Fibroblast of the aortic adventitia (primary cell): ENCODE measurements at places on chromosomes 7 and 10. TPM values are rescaled to one million over a fixed set of nuclear protein-coding genes. Genes with fewer than 3 reads are reported as not detected.

RPEL1 gene
- under 0.01 and 0.82 TPM in 2 replicates for total RNA-seq

CRYGN gene
- total RNA-seq: 0.09 and 0.16 TPM in 2 replicates

CELF2 gene
- total RNA-seq: 21.9 and 42.8 TPM in 2 replicates

ADCY1 gene
- total RNA-seq: 0.25 and 0.72 TPM in 2 replicates

RPP38 gene
- total RNA-seq: 10.7 and 11.4 TPM in 2 replicates

SCIN gene
- total RNA-seq: 0.25 and 2.3 TPM in 2 replicates

AOAH gene
- total RNA-seq: 0.74 TPM in 1 of 2 replicates, not detected in the other

DNA sequence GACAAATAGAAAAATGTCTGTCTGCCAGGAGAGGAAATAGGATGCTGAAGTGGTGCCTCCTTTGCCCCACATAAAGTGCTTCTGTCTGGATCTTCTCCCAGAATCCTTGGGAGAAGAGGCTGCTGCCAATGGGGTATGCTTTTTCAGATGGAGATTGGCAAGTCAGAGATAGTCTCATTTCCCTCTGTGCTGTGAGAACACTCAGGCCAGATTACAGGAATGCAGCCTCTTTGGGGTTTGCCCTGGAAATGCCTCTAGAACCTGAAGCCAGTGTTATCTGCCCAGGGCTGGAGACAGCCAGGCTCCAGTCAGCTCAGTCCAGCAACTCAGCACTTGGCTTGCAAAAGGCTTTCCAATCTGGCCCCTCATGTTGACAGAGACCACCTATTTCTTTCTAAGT is 119.1 kb upstream of the PHYHIPL start:
- DNase-seq: no peak

DNA sequence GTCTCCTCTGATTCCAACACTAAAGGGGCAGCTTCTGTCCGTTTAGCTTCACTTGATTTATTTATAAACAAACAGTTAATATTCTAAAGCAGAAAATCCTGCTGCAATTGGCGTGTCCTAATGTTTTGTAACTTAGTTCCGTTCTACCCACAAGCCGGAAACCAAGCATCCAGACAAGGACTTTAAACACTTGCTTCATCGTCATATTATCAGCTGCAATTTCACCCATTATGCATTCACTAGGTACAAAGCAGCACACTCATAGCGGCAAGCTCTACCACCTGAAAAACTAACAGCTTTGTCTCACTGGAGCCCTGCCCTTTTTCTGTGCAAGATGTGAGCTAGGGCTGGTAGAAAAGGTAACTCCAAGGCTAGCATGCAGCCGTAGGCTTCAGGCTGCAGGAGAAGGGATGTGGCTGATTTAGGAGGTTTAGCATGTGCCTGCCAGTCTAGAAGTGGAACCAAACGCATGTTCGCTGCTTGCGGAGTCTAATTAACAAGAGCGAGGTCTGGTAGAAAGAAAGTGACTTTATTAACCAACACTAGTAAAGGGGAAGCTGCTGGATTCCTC is 43.7 kb upstream of the BPGM start:
- no peak for DNase-seq

GRCh38 chr7:131122394-131122793 is 205.3 kb upstream of the MKLN1 start:
- no peak for DNase-seq

DNA sequence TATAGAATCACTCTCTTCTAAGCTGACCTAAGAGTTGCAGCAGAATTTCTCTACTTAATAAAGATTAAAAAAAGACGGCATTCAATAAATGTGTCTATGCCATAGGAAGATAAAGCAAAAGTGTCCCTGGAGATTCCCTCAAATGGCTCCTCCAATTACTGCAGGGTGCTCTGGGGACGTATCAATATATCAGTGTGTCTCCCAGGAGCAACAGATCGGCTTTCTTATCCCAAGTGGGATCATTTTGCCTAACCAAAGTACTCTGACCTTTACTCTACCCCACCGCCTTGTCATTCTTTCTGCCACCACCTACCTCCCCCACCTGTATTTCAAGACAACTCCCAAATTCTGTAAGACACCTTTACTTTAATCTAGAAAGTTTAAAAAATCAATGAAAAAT is 202.0 kb upstream of the SEMA3C start:
- no peak for DNase-seq

GRCh38 chr7:32506266-32507054 is 11.2 kb downstream of the AVL9 start:
- DNase-seq: peak; percentile 89

DNA sequence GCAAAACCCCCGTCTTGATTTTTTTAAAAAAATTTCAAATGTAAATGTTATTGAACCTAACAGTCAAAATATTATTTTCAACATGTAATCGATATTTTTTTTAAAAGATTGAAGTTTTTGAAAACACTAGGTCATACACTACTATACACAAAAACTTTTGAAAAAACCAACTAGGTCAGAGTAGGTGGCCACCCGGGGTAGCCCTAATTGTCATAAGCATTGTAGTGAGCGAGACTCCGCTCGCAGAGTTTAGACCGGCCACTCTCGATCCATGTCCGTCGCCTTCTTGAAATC is 417 bp downstream of the RFC2 start:
- no peak for DNase-seq

DNA sequence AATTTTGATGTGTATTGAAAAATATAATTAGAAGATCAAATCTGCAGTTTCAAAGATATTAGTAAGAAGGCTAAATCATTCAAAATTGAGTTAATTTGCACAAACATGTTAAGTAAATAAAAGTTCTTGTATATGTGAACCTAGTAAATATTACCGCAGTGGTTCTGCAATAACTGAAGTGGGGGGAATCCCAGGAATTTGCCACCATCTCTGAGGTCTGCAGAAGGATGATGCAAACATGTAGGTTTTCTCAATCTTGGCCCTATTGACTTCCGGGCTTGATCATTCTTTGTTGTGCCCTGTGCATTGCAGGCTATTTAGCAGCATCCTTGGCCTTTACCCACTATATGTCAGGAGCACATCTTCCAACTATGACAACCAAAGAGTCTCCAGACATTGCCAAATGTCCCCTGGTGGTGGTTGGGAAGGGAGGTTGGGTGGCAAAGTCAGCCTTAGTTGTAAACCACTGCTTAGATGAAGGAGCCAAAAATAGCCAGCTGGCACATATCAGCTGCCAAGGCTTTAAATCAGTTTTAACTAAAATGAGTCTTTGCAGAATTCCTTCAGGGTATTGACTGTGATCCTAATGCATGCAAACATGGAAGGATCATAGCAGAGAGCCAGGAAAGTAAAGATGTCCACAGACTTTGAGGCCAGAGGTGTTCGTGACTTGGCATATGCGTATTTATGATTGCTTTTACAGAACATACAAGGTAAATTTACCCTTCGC is 146.3 kb downstream of the TRIL start:
- peak; percentile 41 for DNase-seq

DNA sequence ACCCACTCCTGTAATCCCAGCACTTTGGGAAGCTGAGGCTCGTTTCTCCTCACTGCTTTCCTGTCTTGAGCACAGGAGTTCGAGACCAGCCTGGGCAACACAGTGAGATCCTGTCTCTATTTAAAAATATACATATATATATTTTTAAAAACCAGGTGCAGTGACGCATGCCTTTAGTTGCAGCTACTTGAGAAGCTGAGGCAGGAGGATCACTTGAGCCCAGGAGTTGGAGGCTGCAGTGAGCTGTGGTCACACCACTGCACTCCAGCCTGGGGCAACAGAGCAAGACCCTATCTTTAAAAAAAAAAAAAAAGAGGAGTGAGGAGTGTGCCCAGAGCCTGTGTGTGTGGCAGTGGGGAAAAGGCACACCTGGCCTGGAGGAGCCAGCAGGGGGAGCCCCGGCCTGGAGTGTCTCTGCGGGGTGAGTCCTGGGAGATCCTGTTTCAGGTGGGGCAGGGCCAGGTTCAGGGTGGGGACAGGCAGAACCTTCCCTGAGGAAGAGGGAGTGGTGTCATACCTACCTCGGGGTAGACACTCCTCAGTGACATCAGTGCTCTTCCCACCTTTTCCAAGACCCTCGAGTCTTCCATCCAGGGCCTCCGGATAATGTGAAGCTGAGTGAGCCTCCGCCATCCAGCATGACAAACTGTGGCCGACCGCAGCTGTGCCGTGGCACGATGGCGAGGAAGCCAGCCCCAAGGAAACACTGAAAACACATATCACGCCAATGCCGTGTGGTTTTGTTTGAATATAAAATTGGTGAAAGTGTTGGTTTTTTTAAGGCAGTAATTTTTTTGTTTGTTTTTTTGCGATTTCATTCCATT is 9.0 kb upstream of the ARPC1B start:
- DNase-seq: no peak

DNA sequence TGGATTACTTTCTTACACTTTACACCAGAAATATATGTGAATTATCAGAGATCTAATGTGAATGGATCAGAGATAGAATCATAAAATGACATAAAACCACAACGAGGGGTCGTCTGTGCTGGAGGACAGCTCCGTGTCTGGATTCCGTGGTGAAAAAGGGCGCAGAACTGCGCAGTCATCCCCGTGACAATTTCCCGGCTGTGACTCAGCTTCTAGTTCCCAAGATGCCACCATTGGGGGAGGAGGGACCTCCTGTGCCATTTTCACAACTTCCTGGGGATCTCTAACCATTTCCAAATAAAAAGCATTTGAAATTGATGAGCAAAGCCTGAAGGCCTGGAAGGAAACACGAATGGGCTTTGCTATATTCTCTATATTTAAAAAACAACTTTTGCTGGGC is 72.1 kb downstream of the PDGFA start:
- no peak for DNase-seq

- no peak for DNase-seq
Measured at GRCh38 chr10:72173619-72174296, 42.1 kb upstream of the ANAPC16 start.

DNA sequence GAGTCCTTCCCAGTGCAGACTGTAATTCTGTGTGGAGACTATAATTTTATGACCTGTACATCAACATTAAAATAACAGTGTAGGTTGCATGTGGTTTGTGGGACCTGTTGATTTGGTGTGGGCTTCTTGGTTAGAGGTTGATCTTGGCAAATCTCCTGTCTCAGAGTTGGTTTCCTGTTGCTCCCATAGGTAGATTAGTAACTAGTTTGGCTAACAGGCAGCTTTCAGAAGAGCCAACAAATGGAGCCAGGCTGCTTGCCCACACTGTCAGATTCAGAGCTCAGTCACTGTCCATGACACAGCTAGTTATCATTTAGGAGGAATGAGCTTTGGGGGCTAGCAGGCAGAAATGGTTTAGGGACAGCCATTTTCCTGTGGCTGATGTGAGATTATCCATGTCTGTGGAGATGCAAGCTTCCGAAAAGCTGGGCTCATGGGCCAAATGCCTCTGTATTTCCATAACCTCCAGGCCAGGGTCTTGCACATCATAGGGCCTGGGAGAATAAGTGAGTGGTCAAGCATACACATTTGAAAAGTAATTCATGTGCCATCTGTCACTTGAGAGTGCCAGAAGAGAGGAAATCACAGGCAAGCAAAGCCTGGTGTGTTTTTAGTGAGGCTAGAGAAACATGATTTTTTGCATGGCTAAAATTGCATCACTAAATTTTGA is 33.4 kb downstream of the CCM2 start:
- peak; percentile 45 for DNase-seq

- no peak for DNase-seq
Measured at GRCh38 chr7:70618020-70618551, 513.9 kb upstream of the GALNT17 start.

GRCh38 chr10:26681076-26681475 is 16.4 kb upstream of the PDSS1 start:
- DNase-seq: no peak

- peak; percentile 76 for DNase-seq
Measured at GRCh38 chr7:22121702-22122474, 176.2 kb upstream of the CDCA7L start.

- no peak for DNase-seq
Measured at GRCh38 chr7:68823996-68824780, 774.1 kb upstream of the AUTS2 start.

- DNase-seq: no peak
Measured at GRCh38 chr10:119865699-119866240, 6.9 kb downstream of the MCMBP start.

GRCh38 chr10:132397671-132398565 is 918 bp downstream of the PWWP2B start:
- DNase-seq: peak; percentile 54

- no peak for DNase-seq
Measured at GRCh38 chr10:124516746-124517397, 55.2 kb downstream of the LHPP start.

- peak; percentile 92 for DNase-seq
Measured at GRCh38 chr10:125084191-125084613, 76.2 kb downstream of the CTBP2 start.

GRCh38 chr7:90708841-90709317 is 112.8 kb downstream of the CDK14 start:
- DNase-seq: peak; percentile 16

DNA sequence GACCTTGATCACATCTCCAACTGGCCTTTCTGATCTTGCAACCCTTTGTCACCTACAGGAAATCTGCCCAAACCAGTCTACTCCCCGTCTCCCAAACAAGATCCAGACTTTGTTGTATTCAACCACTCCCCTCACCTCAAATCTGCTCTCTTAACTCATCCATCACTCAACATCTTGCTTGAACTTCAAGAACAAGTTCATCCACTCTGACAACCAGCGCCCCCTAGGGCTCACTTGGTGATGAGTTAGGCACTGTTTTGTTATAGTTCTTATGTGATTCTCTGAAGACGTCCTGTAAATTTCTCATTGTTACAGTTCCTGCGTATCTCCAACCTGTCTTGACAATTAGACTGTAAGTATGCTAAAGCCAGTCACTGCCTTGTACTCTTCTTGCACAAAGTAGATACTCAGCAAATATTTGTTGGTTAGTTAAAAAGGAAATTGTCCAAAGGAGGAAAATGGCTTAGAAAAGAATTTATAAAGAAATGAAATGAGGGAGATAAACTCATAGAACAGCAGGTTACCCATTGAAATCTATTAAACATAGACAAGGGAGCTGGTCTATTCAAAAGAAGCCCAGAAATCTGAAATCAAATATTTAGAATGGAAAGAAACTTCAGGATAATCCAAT is 5.3 kb downstream of the FRMD4A start:
- DNase-seq: peak; percentile 4

GRCh38 chr7:158471716-158472115 is 115.9 kb downstream of the PTPRN2 start:
- DNase-seq: no peak

DNA sequence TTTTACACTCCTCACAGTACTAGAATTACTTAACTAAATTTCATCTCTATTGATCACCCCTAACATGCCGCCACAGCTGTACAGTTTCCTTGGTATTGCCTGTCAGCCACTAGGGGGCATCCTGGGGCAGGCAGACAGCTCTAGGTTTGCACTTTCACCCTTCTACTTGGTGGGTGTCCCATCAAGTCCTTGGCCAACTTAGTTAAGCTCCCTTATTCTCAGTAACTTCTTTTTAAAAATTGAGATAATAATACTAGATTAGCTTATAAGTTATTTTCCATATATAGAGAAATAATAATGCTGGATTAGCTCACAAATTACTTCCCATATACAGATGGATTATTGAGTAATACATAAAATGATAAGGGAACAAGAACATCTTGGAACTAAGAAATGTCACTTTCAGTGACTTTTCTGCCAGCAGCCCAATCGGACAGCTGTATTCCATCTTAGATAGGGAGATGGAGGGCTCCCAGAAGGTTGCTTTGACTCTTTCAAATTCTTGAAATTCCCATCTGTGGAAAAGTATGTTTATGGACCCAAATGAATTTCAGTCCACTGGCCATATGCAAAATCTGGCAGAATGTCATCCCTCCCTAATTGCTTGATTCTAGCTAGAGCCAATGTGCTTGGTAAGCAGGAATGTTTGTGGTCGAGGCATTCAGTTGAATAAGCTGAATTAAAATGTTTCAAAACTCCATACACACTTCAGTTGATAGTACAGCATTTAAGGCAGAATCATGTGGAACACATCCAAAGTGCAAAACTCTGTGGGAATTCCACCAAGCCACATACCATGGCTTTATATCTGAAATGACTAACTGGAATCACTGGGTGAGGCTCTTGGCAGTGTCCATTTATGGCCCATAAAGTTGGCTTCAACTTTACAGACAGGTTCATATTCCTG is 309.7 kb downstream of the CSTF2T start:
- peak; percentile 100 for DNase-seq
